ENCODE measurements at places on chromosomes 3 and 15.

DNA sequence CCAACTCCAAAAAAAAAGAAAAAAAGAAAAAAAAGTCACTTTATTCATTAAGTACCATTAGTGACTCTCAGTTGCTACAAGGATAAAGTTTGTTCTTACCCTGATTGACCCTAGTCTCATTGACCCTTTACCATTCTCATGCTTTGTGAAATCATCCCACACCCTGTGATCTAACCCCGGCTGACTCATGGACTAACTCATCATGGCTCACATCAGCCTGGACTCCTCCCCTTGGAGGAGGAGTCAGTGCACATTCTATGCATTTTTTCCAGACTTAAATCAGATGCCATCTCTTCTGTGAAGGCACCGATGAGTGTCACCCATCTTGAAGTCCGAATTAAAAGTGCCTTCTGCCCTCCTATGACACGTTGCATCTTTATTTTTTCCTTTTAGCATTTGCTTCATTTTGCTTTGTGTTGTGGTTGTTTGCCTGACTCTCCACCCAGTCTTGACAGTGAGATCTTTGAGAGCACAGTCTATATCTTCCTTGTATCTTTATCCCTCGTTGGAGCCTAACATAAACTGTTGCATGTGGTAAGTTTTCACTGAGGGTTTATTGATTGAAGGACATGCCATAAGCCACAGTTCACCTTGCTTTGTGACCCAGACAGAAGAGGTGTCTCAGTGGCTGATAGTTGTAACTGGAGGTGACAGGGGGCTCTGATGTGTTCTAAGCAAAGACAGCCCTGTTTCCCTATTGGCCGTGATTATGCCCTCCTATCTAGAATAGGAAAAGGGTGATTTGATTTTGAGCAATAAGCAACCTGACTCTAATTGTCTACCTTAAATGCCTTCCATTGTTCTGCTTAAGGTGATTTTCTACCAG is 72.1 kb downstream of the IL1RAP start:
- DNase-seq = no peak

GRCh38 chr15:31256378-31257265 is 70.0 kb upstream of the KLF13 start:
- no peak for DNase-seq

GRCh38 chr3:152718810-152719209 is 116.1 kb upstream of the P2RY1 start:
- DNase-seq = no peak

GRCh38 chr15:25789616-25789999 is 73.5 kb downstream of the ATP10A start:
- DNase-seq = no peak

All from NCI-H345 (cell line).